ENCODE measurements at places on chromosomes 6 and 20.
A peak's percentile ranks its signal among the peaks of the same experiment; 100 is the strongest.

DNA sequence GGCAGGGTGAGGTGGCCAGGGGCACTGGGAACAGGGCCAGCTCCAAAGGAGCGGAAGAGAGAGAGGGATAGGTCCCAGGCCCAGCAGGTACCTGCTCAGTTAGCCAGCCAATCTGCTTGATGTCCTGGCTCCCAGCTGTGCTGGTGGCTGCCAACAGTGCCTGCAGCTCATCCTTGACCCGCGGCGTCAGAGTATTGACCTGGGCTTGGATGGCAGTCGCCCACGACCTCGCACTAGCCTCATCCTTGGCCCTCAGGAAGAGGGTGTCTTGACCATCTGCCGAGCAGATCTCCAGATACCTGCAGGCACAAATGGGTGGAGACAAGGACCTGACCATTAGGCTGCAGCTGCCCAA is 11.1 kb upstream of the CDK5RAP1 start:
- DNase-seq, result no peak

DNA sequence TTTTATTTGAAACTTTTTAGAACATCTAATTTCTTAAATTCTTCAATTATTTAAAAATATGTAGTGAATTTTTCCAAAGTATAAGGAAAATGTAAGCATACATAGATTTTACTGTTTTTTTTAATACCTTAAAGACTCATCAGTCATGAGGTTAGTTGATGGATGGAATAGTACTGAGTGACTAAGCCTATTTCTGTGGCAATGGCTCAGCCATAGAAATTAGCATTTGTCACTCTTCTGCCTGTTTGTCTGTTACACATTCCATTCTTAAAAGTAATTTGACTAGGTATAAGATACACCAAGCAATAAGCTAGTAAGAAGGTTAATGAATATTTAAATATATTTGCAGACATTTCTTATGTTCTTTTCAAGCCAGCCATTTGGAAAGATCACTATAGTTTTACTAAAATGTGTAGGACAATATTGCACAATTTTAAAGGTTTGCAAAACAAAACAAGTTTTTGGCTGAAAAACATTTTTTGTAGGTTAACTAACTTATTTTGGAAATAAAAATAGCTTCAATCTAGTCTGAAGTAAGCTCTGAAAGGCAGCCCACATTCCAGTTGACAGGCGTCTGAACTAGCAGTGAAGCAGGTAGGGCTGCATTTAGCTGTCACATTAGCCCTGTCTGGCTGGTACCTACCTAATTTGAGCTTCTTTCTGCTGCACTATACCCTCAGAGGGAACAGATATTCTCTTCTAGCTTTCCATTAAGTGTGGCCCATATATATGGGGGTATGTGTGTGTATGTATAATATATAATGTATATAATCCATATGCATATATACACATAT is 385.7 kb downstream of the GRIK2 start:
- DNase-seq, result no peak

- DNase-seq, result no peak
Observed at GRCh38 chr6:79787626-79788025, 156.5 kb downstream of the SH3BGRL2 start.

DNA sequence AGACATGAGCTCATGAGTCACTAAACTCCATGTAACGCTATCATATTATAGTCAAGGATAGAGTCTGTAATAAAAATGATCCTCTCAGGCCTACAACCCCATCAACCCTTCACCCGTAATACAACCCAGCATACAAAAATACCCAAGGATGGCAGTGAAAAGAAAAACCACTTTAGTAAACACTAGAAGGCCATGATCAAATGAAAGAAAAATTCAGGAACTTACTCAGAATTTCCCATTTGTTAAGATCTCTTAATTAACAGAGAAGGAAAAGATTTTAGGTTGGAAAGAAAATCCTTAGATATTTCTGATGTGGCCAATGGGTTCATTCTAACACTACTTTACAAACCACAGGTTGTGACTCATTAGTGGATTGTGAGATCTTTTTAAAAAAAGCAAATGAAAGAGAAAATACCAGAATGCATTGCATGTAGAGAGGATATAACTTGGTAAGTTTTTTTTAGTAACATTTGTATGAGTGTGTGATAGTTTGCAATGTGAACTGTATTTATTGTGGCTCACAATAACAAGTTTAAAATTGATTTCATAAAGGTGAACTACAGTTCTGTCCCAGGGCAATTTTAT is 8.0 kb upstream of the UBE2J1 start:
- no peak for DNase-seq

GRCh38 chr20:62804627-62805154 is at the start of gene OGFR:
Gene OGFR, plus strand, starts transcription at chr20:62804835. Its CDS starts 25 bp downstream, at chr20:62804860.
- peak; percentile 69 for DNase-seq

DNA sequence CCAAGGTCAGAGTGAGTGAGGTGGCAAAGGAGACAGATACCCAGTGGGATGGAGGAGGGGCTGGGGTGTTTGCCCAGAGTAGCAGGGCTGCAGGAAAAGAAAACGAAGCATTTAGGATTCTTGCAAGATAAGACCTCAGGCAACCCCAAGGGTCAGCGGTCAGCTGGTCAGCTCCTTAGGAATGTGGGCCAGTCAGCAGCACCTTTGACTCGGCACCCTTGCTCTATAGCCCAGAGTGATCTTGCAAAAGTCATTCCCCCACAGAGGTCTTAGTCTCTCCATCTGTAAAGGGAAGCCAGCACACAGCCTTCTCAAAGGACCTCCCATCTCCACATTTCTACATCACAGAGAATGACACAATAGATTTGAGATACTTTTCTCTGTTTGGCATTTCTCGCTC is 56.7 kb downstream of the VEGFA start:
- DNase-seq, result no peak

- DNase-seq, result no peak
Observed at GRCh38 chr6:16540804-16541752, 220.2 kb downstream of the ATXN1 start.

GRCh38 chr20:58293453-58293852 is 16.1 kb upstream of the RAB22A start:
- DNase-seq, result no peak

DNA sequence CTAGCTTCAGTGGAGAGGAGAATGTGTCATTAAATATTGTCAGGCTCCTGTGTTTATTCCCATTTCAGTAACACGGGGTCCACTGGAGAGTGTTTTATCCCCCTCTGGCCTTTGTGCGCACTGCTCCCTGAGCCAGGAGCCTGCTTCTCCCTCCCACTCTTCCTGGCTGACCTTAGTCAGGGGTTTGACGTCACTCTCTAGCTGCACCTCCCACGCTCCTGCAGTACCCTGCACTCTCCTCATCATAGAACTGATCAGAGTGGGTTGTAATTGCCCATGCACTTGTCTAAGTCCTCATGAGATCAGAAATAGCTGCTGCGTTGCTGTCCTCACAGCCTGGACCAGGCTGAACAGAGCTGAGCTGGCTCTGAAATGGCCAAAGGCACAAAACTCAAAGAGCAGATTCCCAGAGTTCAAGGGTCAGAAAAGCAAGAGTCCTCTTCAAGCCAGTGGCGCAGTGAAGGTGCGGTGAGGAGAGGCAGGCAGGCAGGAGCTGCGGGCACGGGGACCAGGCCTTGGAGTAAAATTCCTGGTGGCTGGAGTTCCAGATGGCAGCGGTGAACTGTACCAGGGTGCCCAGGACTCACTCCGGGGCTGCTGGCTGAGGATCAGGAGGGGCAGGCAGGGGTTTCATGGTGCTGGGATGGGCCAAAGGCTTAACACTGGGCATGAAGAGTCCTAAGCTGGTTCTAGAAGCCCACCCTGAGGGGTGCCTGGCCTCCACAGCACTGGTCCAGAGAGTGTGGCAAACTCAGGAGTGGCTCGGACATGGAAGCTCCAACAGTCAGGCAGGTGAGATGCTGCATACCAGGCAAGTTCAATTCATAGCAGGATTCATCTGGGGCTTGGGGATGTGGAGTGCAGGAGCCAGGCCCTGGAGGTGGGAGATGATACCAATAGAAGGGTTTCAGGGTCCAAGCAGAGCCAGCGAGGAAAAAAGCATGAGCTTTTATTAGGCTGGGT is 170.9 kb downstream of the SCP2D1 start:
- peak; percentile 26 for DNase-seq

DNA sequence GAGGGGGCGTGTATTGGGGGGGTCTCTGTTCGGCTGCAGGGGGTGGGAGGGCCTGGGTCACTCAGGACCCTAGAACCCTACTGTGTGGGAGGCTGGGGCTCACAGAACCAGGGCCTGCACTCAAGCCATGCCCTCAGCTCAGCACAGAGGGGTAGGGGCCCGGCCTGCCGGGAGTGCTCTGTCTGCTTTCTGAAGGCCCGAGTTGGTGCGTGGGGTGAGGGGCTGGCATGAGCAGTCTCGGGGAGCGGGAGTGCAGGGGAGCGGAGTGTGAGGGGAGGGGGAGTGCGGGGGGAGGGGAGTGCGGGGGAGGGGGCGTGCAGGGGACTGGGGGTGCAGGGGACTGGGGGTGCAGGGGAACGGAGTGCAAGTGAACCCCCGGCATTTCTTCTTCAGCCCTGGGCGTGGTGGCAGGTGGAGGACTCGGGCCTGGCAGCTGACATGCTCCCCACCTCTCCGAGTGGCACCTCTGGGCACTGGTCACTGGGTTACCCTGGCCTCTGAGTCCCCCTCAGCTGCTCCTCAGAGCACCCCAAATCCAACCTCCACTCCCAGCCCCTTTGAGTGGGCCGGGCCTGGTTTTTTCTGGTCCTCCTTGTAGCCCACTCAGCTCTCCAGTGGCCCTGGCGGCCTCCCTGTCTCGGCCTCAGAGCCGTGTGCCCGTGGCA is 1.0 kb downstream of the COL20A1 start:
- DNase-seq, result no peak

DNA sequence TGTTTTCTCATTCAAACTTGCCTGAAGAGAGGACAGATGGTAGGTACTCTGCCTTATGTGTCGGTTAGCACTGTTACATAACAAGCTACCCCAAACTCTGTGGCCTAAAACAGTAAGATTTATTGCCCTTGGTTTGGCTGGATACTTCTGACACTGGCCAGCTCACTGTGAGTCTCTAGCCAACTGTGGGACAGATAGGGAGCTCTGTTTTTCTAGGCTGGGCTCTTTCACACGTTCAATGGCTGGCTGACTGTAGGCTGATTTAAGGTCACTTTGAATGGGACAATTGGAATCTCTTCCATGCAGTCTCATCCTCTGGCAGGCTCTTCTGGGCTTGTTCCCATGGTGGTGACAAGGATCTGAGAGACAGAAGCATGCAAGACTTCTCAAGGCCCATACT is 39.4 kb upstream of the JAG1 start:
- no peak for DNase-seq

- DNase-seq, result no peak
Observed at GRCh38 chr20:9583151-9583550, 68.8 kb downstream of the LAMP5 start.

DNA sequence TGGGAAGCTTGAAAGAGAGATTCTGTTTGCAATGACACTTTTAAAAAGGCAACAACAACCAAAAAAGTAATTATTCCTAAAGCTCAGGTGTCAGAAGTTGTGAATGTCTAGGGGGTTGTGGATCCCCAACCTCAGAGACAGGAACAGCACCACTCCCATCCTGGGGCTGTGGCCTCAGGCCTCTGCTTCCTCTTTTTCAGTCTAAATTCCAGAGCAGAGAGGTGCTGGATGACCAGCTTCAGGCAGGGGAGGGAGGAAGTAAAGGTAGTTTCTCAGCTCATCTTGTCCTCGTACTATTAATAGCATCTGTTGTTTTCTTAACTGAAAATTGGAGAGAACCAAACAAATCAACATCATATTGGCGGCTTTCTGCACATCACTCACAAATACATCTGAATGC is 8.3 kb downstream of the NT5E start:
- DNase-seq, result no peak

- no peak for DNase-seq
Observed at GRCh38 chr20:32524829-32525501, 60.2 kb downstream of the NOL4L start.

DNA sequence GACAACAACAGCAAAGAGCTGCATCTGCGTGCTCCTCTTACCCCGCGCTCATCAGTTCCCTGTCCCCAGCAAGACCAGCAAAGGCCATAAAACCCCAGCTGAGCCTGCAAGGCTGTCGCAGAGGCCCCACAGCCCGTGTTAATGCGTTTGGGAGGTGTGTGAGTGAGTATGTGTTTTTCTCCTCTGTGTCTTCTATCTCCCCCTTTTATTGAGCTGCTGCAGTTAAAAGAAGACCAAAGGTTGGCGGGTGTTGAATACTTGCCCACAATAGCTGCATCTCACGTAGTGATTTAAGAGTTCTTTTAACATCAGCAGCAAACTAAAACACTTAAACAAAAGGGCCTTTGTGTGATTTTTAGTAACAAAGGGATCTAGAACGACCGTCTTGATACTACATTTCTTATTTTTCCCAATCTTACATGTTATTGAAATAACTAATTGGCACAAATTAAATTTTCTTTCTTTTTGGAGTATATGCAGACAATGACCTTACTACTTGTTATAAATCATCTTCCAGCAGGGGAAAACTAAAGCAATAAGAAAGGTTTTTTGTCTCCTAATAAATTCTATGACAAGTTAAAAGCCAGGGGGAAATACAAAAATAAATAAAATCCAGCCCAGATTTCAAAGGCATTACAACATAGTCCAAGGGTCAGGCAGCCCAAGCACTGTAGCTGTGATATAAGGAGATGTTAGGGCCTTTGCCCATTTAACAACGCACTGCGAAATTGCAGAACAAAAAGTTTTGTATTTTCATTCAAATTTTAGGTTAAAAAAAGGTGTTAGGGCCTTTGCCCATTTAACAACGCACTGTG is 27.2 kb upstream of the CNKSR3 start:
- peak; percentile 60 for DNase-seq

DNA sequence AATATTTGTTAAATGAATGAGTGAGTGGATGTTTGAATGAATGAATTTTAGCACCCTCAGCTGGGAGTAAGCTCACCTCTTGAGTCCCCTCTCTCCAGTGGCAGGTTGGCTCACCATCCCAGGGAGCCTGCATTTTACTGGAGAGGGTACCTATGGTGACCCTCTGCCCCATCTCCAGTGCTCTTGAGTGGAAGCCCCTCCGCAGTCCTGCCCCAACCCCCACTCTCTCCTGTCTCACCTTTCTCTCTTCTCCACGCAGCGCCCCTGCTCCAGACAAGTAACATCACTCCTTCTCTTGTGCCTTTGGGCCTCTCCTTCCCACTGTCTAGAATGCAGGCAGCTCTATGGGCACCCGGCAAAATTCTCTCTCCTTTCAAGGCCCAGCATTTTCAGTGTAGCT is 11.3 kb downstream of the TGM3 start:
- DNase-seq, result no peak

DNA sequence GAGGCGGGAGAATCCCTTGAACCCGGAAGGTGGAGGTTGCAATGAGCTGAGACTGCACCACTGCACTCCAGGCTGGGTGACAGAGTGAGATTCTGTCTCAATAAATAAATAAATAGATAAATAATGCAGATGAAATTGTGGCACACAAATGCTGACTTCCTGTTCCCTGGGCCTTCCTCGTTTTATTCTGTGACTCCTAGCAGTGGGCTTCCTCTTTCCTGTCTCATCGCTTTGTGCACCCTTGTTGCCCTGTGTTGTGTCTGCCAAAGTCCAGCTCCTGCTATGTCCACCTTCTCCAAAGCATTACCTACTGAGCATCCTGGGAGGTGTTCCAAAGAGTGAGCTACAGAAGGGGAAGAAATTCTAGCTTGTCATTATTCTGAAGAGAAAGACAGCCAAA is 100.2 kb upstream of the TIAM2 start:
- DNase-seq, result no peak

All from right kidney (tissue), 9 donors.